ENCODE measurements at places on chromosomes 6 and 20. TPM values are rescaled to one million over a fixed set of nuclear protein-coding genes. Genes with fewer than 3 reads are reported as not detected.

Gene IL17F
- 12.6 TPM for total RNA-seq

Gene OR2H2
- total RNA-seq: not detected

Gene HLA-E
- 757 TPM for total RNA-seq

Gene LSM2
- 108 TPM for total RNA-seq

Gene EYA4
- not detected for total RNA-seq

Gene EDN1
- 0.10 TPM for total RNA-seq

Gene CEP162
- 8.1 TPM for total RNA-seq

Gene TREM2
- total RNA-seq: not detected

Gene JPH2
- 0.05 TPM for total RNA-seq

Gene OPRM1
- total RNA-seq: not detected

Gene OOEP
- 0.33 TPM for total RNA-seq

- no peaks in the 10 kb centered on the region for H3K27me3 ChIP-seq
- H3K4me3 ChIP-seq: no peak overlapping the region
- H3K27ac ChIP-seq: no peak overlapping the region
- peaks cover 4% of the 10 kb centered on the region for H3K36me3 ChIP-seq
Measured at GRCh38 chr6:4383910-4384638, 248.7 kb upstream of the ECI2 start.

GRCh38 chr6:117951783-117952182, 44.7 kb downstream of the SLC35F1 start:
- H3K4me3 ChIP-seq: no peak overlapping the region
- no peaks in the 10 kb centered on the region for H3K36me3 ChIP-seq
- no peak for DNase-seq
- no peaks in the 10 kb centered on the region for H3K4me1 ChIP-seq
- H3K27me3 ChIP-seq: peaks cover 2% of the 10 kb centered on the region

DNA sequence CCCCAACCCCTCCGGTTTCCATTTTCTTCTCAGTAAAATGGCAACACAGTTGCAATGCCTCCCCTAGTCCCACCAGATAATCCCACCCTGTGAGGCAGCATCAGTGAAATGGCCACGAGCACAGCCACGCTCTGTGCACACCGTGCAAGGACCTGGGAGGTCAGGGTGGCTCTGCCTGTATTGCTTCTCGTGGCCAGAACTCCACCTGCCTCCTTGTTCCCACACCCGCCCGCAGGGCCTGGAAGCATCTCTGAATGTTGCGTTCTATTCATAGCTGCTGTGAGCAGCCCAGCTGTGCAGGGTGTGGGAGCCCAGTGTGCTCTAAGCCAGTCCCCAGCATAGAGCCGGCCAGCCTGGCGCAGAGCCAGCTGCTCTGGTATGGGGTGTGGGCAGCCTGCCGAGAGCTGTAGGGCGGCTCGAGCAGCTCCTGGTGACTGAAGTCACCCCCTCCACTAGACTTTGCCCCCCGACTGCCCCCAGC, 161.1 kb downstream of the DLL1 start:
- no peak overlapping the region for H3K27ac ChIP-seq
- no peaks in the 10 kb centered on the region for H3K4me1 ChIP-seq
- no peak overlapping the region for H3K4me3 ChIP-seq
- H3K27me3 ChIP-seq: no peaks in the 10 kb centered on the region
- peak; percentile 7 for DNase-seq
- no peaks in the 10 kb centered on the region for H3K36me3 ChIP-seq

DNA sequence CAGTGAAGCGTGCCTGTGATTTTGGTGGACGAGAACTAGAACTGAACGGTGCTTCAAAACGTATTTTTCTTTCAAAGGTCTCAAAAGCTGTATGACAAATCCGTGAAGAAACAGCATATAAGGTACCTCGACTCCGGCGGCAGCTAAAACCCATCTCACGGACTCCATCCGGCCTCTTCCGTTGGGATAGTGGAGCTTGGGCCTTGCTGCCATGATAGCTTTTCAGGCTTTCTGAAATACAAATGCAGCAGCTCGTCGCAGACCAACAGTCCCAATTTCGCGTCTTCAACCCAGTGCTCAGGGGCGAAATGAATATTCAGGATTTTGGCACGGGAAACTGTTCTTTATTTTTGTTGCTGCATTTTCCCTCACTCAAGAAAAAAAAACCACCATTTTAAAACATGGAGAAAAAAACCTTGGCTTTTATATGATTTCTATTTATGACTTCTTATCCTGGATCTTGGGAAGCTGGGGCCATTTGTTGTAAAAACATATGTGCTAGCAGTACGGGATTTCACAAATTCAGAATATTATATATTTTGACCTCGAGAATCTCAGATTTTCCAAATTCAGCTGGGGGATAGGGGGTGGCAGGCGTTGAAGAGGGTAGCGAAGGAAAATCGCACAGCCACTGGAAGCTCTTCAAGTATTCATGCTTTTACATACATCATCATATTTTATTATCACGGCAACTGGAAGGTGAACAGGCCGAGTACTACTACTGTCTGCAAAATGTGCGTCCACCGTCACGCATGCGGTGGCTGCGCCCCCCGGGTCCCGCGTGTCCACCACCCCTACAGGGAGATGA, 849 bp downstream of the GSTA4 start:
- no peak for DNase-seq
- peaks cover 50% of the 10 kb centered on the region for H3K4me1 ChIP-seq
- H3K27ac ChIP-seq: peak overlapping the region; percentile 99
- H3K4me3 ChIP-seq: peak overlapping the region; percentile 89

- H3K27me3 ChIP-seq: peaks cover 9% of the 10 kb centered on the region
- H3K4me3 ChIP-seq: no peak overlapping the region
- H3K27ac ChIP-seq: no peak overlapping the region
- no peaks in the 10 kb centered on the region for H3K36me3 ChIP-seq
- DNase-seq: no peak
Measured at GRCh38 chr6:138521790-138522189, 22.5 kb upstream of the NHSL1 start.

DNA sequence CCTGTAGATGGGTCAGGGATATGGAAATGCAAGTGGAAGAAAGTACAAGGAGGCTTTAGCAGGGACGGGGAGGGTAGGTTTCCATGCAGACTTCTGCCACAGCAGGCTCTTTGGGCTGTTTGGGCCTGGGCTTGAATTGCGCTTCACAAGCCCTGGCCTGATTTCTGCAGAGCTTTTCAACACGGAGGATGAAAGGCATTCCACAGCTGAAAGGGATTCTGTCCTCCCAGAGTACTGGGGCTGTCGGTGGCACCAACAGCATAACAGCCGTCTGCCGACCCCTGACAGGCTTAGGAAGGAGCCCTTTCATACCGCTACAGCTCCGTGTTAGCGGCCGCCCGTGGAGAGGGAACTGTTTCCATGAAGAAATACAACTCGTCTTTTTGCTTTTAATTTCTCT, 22.9 kb upstream of the TBC1D7 start:
- H3K36me3 ChIP-seq: peaks cover 4% of the 10 kb centered on the region
- no peak overlapping the region for H3K4me3 ChIP-seq
- peaks cover 29% of the 10 kb centered on the region for H3K4me1 ChIP-seq
- H3K27me3 ChIP-seq: peaks cover 6% of the 10 kb centered on the region

- H3K36me3 ChIP-seq: no peaks in the 10 kb centered on the region
- peaks cover 5% of the 10 kb centered on the region for H3K27me3 ChIP-seq
- DNase-seq: no peak
- H3K4me1 ChIP-seq: peaks cover 10% of the 10 kb centered on the region
- no peak overlapping the region for H3K27ac ChIP-seq
Measured at GRCh38 chr6:34527751-34528670, 28.1 kb downstream of the SPDEF start.

DNA sequence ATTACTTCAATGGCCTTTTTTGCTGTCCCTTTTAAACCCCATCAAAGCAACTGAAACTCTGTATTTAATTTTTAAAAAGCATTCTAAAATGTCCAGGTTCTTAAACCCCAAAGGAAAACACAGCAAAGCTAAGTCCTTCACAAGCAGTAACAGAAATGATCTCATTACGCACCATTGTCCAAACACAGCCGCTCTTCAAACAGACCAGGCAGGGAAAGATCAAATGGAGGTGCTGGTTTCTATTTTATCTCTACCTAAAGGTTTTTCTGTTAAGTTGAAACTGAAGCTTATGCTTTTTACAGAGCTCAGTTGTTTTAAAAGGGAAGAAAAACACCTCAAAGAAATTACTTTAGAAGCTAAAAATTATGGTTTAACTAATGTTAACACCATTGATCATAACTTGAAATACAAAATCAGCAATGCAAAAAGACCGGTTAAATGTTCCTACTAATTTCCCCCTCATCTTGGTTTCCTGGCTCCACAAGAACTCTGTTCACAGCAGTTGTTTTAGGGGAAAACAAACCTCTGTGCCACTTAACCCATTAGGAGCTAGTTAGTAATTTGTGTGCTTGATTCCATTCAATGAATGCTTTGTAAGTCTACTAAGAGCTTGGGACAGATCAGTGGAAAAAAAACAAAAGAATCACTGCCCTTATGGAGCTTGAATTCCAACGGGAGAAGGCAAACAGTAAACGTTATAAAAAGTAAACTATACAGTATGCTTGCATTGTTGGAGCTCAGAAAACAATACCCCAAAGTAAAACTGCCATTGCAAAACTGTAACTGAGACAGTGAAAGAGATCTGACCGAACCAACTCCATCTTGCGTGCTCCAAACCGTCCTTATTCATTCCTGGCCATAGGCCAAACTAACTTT, 87.4 kb downstream of the CD24 start:
- H3K27ac ChIP-seq: no peak overlapping the region
- H3K36me3 ChIP-seq: no peaks in the 10 kb centered on the region
- no peak overlapping the region for H3K4me3 ChIP-seq
- H3K4me1 ChIP-seq: no peaks in the 10 kb centered on the region
- peaks cover 23% of the 10 kb centered on the region for H3K27me3 ChIP-seq
- DNase-seq: no peak

DNA sequence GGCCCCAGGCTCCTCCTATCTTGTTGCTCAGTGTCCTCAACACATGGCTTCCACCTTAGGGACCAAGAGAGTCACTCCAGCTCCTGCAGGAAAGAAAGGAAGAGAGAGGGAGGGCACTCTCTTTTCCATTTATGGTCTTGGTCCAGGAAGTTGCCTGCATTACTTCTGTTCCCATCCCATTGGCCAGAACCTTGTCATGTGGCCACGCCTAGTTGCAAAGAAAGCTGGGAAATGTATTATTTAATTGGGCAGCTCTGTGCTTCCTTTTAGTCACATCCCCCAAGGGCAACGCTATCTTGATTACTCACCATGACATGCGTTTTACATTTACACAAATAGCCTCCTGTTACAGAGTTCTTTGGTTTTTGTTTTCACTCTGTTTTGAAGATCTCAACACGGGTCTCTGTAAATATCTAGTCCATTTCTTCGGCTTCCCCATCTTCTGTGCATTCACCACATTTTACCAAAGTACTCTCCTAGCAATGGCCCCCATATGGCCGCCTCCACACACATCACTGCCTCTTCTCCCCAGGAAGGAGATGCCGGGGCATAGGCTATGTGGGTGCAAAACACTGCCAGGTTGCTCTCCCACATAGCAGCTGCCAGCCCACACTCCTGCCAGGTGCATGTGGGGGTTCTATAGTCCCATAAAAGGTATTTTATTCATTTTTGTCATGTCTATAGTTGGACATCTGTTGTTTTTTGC, 35.7 kb upstream of the ZMYND8 start:
- no peaks in the 10 kb centered on the region for H3K27me3 ChIP-seq
- no peak overlapping the region for H3K4me3 ChIP-seq
- no peaks in the 10 kb centered on the region for H3K36me3 ChIP-seq
- H3K4me1 ChIP-seq: peaks cover 21% of the 10 kb centered on the region
- H3K27ac ChIP-seq: no peak overlapping the region

DNA sequence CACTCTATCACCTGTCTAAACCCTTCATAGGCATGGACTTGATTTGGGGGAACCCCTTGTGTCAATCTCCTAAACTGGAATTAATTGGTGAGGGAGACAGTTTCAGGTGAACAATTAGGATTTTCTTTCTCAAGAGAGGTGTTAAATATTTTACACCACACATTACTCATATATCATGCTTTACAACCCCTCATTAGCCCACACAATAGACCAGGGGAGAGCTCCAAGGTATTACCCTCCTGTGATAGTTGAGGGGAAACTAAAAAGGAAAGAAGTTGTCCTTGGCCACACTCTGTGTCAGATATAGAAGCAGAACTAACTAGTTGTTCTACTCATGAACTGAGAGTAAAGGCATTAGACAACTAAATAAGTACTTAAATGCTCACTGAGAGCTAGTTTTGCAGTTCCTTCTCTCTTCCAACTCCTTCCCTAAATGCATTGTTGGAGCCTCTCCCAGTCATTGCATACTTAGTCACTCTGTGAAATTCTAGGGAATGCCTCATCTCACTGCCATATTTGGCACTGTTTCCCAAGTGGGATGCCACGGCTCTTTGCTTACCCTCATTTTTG, 183.7 kb upstream of the CEP162 start:
- H3K27me3 ChIP-seq: no peaks in the 10 kb centered on the region
- H3K4me3 ChIP-seq: no peak overlapping the region

- no peak overlapping the region for H3K27ac ChIP-seq
- H3K4me1 ChIP-seq: peaks cover under 1% of the 10 kb centered on the region
- H3K36me3 ChIP-seq: no peaks in the 10 kb centered on the region
- H3K4me3 ChIP-seq: no peak overlapping the region
Measured at GRCh38 chr20:37172836-37173235, 6.3 kb upstream of the RPN2 start.

- DNase-seq: no peak
- H3K36me3 ChIP-seq: peaks cover 71% of the 10 kb centered on the region
- no peaks in the 10 kb centered on the region for H3K27me3 ChIP-seq
- no peak overlapping the region for H3K4me3 ChIP-seq
Measured at GRCh38 chr6:125923366-125923877, 33.1 kb upstream of the HINT3 start.

GRCh38 chr6:7035837-7036249, 71.9 kb upstream of the RREB1 start:
- H3K36me3 ChIP-seq: no peaks in the 10 kb centered on the region
- no peak for DNase-seq
- H3K4me1 ChIP-seq: no peaks in the 10 kb centered on the region
- H3K27me3 ChIP-seq: peaks cover 19% of the 10 kb centered on the region

GRCh38 chr20:50256577-50256976, 65.9 kb downstream of the CEBPB start:
- no peak for DNase-seq
- no peak overlapping the region for H3K27ac ChIP-seq
- peaks cover 16% of the 10 kb centered on the region for H3K27me3 ChIP-seq
- H3K4me1 ChIP-seq: peaks cover 20% of the 10 kb centered on the region

- peaks cover 38% of the 10 kb centered on the region for H3K4me1 ChIP-seq
- H3K27me3 ChIP-seq: peaks cover 5% of the 10 kb centered on the region
- DNase-seq: peak; percentile 95
- H3K27ac ChIP-seq: peak within 1 kb of the TSS; percentile 42
- H3K36me3 ChIP-seq: peaks cover 12% of the 10 kb centered on the region
- H3K4me3 ChIP-seq: peak within 1 kb of the TSS; percentile 82
Measured at GRCh38 chr6:35452183-35453090, at the start of gene FANCE. TSS of gene FANCE (plus strand) at chr6:35452338. CDS start at chr6:35452546, 208 bp downstream.

GRCh38 chr20:59823030-59823423, 110.4 kb downstream of the SYCP2 start:
- H3K27me3 ChIP-seq: no peaks in the 10 kb centered on the region
- DNase-seq: peak; percentile 9
- no peak overlapping the region for H3K4me3 ChIP-seq

DNA sequence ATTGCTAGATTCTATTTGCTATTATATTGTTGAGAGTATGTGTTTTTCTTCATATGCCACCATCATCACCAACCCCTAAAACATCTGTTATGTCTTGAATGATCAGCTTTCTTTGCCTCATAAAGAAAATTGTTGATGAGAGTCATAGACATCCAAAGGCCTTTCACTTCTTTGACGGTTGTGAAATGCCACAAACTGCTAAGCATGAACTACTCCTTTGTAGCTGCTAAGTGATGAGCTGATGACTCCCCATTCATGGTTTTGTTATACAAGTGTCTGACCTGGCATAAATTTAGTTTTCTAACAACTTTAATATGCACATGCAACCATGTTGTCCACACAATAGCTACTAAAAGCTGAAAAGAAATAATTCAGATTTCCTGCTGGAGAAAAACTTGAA, 684 bp upstream of the MED23 start:
- peak overlapping the region; percentile 90 for H3K4me3 ChIP-seq
- peaks cover 22% of the 10 kb centered on the region for H3K4me1 ChIP-seq
- no peak for DNase-seq
- no peaks in the 10 kb centered on the region for H3K27me3 ChIP-seq
- peak overlapping the region; percentile 86 for H3K27ac ChIP-seq

Measured in activated CD4-positive, alpha-beta memory T cell treated with anti-CD3 and anti-CD28 coated beads, Interleukin-2, amount 10 ng/mL, durations not matched to agents 7 days and 5 days (primary cell).